CD4-positive, CD25-positive, alpha-beta regulatory T cell (primary cell): ENCODE measurements at places on chromosomes 11 and 22. TPM values are rescaled to one million over a fixed set of nuclear protein-coding genes. Genes with fewer than 3 reads are reported as not detected.
A peak's percentile ranks its signal among the peaks of the same experiment; 100 is the strongest.

DNA sequence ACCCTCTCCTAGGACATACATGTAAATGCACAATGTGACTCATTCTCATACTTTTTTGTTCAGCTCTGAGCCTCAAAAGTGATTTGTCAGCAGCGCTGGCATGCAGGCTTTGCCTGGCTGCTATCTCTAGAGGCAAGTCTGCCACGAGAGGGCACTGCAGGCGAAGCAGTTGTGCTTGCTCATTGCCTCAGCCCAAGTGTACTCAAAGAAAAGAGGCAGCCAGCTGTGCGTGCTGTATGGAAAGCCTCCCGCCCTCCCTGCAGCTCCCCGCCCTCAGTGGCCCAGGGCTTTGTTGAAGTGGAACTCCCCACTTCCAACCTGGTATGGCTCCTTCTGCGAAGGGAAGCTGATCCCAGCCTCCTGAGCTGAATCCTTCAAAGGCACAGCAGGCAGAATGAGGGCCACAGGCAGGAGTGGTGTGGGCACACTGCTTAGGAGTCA lies 16.3 kb downstream of the SDHAF2 start:
- H3K27ac ChIP-seq: no peak overlapping the region
- H3K4me1 ChIP-seq: no peaks in the 10 kb centered on the region
- peak; percentile 35 for DNase-seq
- peaks cover 71% of the 10 kb centered on the region for H3K36me3 ChIP-seq

DNA sequence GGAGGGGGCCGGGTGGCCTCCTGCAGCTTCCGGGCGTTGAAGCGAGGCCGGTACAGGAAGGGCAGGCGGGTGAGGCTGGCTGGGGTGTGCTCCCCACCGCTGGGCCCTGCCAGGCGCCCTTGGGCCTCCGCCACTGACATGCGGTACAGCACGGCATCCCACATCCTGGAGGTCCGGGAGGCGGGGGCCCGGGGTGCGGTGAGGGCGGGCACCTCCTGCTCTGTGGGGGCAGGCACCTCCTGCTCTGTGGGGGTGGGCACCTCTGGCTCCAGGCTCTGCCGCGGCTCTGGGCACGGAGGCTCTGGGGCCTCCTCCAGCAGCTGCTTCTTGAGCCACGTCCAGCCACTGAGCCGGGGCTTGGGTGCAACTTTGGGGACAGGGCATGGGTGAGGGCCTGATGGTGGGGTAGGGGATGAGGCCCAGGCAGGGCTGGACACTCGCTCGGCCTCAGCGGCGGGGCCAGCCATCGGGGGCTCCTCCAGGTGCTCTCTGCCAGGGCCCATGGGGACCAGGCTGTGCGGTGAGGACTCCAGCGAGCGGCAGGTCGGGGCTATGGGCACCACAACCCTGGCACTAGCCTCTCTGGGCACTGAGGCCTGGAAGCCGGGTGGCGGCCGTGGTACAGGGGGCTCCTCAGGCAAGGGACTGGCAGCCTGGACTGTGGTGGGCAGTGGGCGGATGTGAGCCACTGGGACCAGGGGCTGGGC lies 2.3 kb downstream of the PRR33 start:
- H3K27me3 ChIP-seq: no peaks in the 10 kb centered on the region
- peak; percentile 80 for DNase-seq
- peaks cover 37% of the 10 kb centered on the region for H3K4me1 ChIP-seq

DNA sequence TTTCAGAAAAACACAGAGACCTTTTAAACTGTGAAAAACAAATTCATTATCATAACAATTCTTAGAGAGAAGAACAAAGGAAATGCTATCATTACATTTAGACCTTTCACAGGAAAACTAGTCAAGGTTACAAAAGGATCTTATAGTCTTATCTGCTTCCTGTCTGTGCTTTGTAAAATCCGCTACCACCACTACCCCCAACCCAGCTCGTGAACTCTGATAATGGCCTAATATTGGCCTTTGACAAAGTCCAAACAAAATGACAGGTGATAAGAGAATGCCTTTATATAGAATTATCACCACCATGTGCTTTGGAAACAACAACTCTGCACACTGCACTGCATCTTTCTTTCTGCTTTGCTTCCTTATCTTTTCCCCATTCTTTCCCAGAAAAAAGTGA lies 272.5 kb downstream of the SBF2 start:
- H3K27ac ChIP-seq: no peak overlapping the region
- DNase-seq: no peak
- H3K36me3 ChIP-seq: no peaks in the 10 kb centered on the region
- H3K27me3 ChIP-seq: no peaks in the 10 kb centered on the region
- no peaks in the 10 kb centered on the region for H3K4me1 ChIP-seq

DNA sequence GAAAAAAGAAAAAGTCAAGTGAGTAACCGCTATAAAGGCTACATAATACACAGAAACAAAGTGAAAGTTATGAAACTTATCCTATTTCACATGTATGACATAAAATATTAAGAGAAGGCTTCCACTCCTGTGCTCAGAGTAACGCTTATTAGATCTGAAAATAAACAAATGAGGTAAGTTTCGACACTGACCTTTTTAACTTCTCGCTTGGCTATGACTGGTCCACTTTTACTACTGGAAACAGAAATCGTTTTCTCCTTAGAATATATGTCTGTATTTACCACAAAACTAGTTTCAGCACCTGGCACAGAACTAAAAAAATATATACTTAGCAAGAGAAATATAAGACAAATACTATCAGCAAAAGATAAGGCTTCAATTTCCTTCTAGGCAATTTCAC lies 16.4 kb downstream of the FNBP4 start:
- H3K4me3 ChIP-seq: no peak overlapping the region
- no peak for DNase-seq
- H3K4me1 ChIP-seq: no peaks in the 10 kb centered on the region
- H3K36me3 ChIP-seq: peaks cover 81% of the 10 kb centered on the region

- H3K4me3 ChIP-seq: no peak overlapping the region
- H3K27ac ChIP-seq: peak overlapping the region; percentile 70
- H3K36me3 ChIP-seq: no peaks in the 10 kb centered on the region
- H3K27me3 ChIP-seq: no peaks in the 10 kb centered on the region
These were observed 14.2 kb downstream of the UCP2 start for GRCh38 chr11:73968356-73968966.

DNA sequence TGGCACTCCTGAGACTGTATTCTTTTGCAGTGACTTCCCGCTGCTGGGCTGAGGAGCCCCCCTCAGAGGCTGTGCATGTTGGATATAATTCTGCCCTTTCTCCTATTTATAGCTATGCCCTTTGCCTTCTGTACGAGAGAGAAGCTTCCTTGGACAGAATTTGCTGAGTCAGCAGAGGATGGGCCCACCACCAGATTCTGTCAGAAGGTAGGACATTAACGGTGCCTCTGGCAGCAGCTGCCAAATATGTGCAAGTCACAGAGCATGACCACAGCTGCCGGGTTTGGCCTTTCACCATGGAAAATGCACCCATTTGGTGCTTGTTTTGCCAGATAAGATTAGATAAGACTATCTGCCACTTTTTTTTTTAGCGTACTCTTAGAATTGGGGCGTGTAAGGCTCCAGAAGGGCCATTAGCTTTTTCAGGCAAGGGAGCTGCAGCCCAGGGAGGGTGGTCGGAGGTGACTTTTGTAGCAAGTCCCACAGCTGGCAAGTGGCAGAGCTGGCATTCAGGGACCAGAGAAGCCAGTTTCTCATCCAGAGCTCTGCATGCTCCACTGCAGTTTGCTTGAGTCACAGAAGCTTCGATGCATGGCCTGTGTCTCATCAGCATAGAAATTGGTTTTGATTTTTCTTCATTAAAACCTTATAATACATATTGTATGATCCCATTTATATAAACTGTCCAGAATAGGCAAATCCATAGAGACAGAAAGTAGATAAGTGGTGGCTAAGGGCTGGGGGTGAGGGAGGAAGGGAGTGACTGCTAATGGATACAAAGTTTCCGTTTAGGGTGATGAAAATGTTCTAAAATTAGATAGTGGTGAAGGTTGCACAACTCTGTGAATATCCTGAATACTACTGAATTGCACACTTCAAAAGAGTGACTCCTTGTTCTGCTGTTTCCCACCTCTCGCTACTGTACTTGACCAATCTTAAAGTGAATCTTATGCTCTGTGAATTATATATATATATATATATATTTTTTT lies 15.8 kb downstream of the UPB1 start:
- no peaks in the 10 kb centered on the region for H3K4me1 ChIP-seq
- H3K4me3 ChIP-seq: no peak overlapping the region
- H3K36me3 ChIP-seq: no peaks in the 10 kb centered on the region
- H3K27ac ChIP-seq: no peak overlapping the region

DNA sequence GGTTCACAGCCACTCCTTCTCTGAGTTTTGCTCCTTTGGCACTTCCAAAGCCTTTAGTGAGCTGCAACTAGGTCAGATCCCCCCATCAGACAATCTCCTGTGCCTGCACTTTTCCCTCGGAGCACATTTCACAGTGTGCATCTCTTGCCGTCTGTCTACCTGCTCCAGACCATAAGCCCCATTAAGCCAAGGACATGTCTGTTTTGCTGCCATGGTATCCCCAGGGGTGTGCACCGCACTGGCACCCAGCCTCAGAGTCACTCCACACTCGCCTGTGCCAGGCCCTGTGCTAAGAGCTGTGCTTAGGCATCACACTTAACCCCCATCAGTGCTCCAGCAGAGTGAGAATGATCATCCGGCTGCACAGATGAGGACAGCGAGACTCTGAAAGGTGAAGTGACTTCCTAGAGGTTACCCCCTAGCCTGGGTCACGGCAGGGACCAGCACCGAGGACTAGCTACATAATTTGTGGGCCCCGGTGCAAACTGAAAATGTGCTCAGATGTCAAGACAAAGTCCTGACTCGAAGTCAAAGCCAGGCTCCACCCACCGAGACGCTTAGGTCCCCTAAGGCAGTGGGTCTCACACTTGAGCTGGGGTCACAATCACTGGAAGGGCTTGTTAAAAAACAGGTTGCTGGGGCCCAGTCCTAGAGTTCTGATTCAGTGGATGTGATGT lies 33.9 kb downstream of the ARRB1 start:
- no peak overlapping the region for H3K27ac ChIP-seq
- no peak overlapping the region for H3K4me3 ChIP-seq
- no peak for DNase-seq
- H3K27me3 ChIP-seq: no peaks in the 10 kb centered on the region
- no peaks in the 10 kb centered on the region for H3K4me1 ChIP-seq
- no peaks in the 10 kb centered on the region for H3K36me3 ChIP-seq

DNA sequence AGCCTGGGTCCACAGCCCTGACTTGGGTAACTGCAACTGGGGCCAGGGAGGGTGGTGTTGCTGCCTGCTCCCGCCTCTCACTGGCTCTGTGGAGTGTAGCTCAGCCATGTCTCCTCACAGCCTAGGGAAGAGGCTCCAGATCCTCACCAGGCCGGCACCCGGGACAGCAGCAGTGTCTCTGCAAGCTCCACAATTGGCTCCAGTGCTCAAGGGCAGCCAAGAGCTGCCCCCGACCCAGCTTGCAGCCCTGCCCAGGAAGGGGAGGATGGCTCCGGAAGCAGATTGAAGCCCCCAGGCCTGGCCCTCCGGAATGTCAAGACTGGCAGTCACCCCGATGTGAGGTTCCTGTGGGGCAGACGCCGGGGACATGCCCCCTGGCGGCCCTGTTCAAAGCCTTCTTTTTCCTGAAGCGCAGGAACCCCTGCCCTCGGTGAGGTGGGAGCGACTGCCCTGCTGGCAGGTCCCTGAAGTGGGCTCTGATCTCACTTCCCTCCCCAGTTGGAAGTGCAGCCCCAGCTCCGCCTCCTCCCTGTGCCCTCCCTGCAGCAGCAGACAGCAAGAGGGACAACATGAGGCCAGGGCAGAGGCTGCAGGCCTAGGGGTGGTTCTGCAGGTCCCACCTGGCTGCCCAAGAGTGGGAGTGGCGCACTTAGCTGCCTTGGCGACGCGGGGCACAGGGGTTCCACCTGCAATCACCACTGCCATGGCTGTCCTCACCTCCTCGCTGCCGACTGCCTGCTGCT lies 816.2 kb upstream of the LUZP2 start:
- DNase-seq: no peak
- no peaks in the 10 kb centered on the region for H3K27me3 ChIP-seq
- H3K4me3 ChIP-seq: no peak overlapping the region
- H3K36me3 ChIP-seq: no peaks in the 10 kb centered on the region
- no peaks in the 10 kb centered on the region for H3K4me1 ChIP-seq
- no peak overlapping the region for H3K27ac ChIP-seq

GRCh38 chr22:29156507-29156906 lies 49.2 kb upstream of the EMID1 start:
- H3K27me3 ChIP-seq: no peaks in the 10 kb centered on the region
- no peak overlapping the region for H3K27ac ChIP-seq
- no peak for DNase-seq

DNA sequence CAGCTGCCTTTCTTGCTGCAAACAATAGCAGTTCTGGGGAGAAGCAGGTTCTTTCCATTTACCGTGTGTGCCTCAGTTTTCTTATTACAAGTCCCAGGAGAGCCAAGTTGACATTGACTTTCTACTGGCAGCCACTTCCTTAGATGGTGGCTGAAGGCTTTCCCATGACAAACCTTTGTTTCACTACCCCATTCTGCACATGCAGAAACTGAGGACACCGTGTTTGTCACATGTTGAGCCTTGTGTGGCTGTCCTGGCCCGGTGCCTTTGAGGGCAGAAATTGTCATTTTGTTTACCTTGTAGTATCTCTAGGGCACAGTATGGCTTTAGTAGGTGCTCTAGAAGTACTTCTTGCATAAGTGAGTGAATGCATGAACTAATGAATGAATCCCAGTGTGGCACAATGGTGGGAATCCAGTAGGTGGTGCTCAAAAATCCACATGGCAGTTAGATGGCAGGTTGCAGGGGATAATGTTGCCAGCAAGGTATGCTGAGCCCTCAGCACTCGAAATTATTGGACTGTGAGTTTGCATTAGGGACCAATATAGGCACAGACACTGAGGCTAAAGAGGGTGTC lies 101.6 kb downstream of the CSNK2A3 start:
- no peak for DNase-seq
- no peaks in the 10 kb centered on the region for H3K27me3 ChIP-seq
- no peaks in the 10 kb centered on the region for H3K36me3 ChIP-seq
- H3K27ac ChIP-seq: no peak overlapping the region
- no peaks in the 10 kb centered on the region for H3K4me1 ChIP-seq

DNA sequence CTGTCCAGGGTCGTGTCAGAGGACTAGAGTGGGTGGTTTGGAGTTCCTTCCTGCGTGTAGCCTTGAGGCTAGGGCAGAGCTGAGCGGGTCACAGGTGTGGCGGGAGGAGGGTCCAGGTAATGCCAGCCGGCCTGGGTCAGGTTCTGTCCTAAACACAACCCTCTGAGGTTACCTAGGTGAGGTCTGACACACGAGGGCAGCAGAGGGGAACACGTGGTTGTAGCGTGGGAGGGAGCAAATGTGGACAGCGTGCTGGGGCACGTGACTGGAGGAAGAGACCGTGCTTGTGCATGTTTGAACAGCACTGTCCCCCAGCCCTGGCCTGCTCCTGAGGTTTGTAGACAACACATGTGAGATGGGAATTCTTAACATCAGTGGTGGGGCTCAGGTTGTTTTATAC lies 13.1 kb downstream of the MOV10L1 start:
- H3K27ac ChIP-seq: no peak overlapping the region
- peaks cover 6% of the 10 kb centered on the region for H3K4me1 ChIP-seq
- peak; percentile 11 for DNase-seq

The BAIAP2L2 gene
- 1.2 TPM for total RNA-seq

The OR8A1 gene
- total RNA-seq: not detected

The RAB3IL1 gene
- not detected for total RNA-seq
